ENCODE measurements at places on chromosomes 4 and X.

DNA sequence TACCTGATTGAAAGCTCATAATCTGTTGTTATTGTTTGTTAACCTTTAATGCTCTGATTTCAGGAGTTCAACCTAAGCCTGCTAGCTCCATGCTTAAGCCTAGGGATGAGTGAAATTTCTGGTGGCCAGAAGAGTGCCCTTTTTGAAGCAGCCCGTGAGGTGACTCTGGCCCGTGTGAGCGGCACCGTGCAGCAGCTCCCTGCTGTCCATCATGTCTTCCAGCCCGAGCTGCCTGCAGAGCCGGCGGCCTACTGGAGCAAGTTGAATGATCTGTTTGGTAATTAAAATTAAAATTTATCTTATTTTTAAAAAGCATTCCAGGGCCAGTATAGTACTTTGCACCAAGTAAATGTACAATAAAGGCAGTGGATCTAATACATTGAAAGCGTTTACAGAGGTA lies 37.1 kb upstream of the MSANTD1 start:
- no peak for DNase-seq

GRCh38 chrX:50963842-50964241 lies 53.3 kb downstream of the BMP15 start:
- DNase-seq = no peak

GRCh38 chr4:87865288-87865687 lies 32.5 kb downstream of the MEPE start:
- no peak for DNase-seq

DNA sequence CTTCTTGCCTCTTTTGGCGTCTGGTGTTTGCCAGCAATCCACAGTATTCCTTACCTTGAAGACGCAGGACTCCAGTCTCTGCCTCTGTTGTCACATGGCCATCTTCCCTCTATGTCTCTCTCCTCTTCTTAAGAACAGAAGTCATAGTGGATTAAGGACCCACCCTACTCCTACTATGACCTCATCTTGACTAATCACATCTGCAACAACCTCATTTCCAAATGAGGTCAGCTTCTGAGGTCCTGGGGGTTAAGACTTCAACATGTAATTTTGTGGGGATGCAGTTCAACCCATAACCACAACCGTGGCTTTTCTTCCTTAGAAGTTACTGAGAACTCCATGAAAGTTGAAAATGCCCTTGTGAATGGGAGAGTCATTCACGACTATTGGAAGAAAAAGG lies 23.3 kb downstream of the TLR8 start:
- DNase-seq = no peak

DNA sequence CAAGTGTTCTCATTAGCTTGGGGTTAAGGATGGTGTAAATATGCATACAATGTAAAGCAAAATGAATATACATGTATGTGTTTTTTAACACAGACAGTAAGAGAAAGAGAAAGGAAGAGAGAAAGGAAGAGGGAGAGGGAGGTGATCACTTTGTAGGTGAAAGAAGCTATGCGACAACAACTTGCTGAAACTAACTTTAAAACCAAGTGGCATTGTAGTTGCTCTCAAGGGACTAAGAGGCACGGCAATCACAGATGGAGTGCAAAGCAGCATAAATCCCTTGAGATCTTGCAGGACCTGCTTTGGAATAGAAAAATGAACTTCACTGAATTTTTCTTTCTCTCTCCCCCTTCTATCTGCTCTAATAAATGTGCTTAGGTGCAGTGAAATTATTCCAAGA lies 1665.0 kb upstream of the TENM3 start:
- DNase-seq = no peak

DNA sequence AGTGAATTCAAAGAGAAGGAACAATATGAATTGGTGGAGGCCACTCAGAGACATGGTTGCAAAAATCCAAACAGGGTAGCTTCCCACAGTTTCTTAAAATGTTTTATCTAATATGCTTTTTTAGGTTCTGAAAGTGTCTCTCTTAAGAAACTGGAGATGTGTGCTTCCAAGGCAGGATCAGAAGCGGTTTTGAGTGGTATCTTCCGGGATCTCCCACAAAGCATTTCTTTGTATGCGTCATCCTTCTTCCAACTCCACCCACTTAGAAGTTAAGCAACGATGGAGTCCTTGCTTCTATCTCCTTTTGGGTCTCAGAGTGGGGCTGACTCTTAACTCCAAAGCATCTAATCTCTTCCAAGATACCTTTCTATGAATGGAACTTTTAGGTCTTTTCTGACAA lies 196.7 kb downstream of the MID1 start:
- DNase-seq = no peak

DNA sequence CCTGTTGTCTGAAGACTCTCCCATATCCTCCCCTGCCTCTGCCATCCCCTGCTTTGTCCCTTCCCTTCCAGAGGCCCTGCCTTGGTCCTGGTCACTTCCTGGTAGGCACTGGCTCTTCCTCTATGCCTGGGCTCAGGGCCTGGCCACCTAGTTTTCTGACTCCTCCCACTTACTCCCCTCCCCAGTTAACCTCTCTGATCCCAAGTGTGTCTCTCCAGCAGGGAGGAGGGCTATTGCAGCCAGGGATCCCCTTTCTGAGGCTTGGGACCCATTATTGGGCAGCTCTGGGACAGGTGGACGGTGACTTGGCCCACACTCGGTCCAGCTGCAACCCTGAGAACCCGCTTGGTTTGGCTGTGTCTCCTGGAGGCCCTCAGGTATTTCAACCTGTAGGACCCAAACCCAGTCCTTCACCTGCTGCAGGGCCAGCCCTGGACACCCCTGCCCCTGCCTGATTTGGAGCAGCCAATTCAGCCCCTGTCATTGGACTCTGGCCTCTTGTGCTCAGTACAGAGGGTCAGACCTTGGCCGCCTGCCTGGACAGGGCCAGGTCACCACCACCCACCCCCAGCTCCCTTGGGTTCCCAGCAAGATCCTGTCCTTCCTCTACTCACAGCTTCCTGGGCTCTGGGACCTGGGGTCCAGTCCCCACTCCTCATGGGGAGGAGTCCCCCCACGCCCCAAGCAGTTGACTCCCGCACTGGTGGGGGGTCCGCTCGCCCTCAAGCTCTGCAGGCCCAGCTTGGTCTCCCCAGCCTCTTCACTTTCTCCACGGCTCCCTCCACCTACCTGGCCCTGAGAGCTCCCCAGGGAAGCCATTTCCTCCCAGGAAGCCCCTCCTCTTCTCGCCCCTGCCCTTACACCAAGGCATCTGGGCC lies 1.1 kb upstream of the SH3BP2 start:
- no peak for DNase-seq

DNA sequence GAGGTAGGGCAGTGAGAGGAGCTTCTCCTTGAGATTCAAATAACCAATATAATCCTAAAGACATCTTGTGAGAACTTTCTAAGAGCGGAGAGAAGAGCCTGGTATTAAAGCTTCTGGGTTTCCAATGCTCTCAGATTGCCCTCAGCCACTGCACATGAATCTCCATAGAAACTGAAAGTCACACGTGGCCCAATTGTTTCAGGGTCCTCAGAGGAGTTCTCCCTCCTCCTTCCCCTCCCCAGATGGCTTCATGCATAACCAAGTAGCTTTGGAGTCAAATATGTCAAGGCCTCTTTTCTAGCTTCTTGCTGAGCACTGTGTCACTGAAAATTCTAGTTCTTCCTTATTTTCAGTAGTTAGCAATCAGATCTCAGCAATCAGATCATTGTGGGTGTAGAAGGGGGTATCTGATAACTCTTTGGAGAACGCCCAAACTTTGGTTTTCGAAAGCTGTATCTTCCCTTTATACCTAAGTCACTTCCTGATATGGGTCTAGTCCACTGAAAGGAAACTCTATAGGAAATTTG lies 2.2 kb downstream of the BTK start:
- no peak for DNase-seq

- DNase-seq = no peak
Measured at GRCh38 chrX:21747558-21747957, 10.4 kb downstream of the SMPX start.

DNA sequence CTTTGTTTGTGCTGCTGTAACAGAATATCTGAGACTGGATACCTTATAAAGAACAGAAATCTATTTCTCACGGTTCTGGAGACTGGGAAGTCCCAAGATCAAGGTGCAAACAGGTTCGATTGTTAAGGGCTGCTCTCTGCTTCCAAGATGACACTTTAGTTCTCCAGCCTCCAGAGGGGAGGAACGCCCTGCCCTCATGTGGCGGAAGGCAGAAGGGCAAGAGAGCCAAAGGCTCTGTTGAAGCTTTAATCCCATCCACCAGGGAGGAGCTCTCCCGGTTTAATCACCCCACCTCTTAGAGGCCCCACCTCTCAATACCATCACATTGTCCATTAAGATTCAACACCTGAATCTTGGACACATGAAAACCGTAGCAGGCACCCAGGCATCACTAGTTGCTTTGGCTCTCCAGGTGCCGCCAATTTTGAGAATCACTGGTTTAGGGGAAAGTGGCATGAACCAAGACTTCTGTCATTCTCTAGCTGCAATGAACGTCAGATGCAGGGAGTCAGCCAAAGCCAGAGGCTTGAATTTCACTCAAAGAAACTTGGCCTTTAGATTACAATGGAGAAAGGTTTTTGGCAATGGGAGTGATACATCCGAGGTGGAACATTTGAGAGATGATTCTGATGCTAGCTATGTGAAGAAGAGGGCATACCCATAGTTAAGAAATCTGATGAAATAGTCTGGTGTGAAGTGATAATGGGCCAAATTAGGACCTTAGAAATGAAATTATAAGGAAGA lies 15.7 kb downstream of the FHL1 start:
- DNase-seq = no peak

- DNase-seq = no peak
Measured at GRCh38 chr4:80221161-80221560, 23.9 kb downstream of the PRDM8 start.

DNA sequence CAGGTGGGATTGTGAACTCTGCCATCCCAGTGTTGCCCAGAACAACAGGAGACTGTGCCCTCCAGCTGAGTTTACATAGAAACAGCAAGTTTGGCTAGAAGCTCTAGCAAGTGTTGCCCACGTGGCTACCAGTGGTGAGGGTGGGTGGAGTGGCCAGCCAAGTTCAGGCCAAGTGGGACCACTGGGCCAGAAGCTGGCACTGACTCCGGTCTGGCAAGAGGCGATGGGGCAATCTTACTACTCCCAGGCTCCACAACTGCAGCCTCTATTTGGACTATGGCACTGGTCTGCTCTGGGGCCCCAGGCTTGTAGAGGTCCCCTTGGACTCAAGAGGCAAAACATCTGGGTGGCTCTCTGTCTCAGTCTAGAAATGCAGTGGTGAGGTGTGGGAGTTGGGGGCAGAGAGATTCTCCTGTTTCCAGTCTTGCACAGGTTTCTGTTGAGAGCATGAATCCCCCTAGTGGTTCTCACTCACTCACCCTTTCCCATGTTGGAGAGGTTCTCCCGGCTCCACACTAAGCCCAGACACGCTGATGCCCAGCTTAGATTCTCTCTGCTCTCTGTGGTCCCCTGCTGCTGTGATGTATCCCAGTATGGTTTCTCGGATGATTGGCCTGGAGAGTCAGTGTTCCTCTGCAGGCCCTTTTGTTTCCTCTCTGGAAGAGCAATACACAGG lies 615.3 kb downstream of the PDHA2 start:
- DNase-seq = no peak

GRCh38 chr4:170091069-170091696 lies 1.4 kb upstream of the AADAT start:
- no peak for DNase-seq

GRCh38 chrX:3815896-3816664 lies 102.6 kb upstream of the PRKX start:
- DNase-seq = no peak

DNA sequence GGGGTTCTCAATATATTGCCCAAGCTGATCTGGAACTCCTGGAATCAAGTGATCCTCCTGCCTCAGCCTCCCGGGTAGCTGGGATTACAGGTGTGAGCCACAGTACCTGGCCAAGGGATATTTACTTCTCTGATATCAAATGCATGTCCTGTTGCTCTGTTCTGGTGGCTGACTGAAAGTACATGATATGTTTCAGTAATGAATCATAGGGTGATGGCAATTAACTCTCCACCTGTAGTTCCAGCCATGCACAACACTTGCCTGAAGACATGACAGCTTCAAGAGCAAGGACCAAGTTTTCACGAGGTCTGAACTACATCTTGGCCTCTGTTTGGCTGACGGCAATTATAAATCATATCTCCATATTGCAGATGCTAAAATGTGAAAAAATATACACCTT lies 9.1 kb downstream of the ZCCHC4 start:
- DNase-seq = no peak

DNA sequence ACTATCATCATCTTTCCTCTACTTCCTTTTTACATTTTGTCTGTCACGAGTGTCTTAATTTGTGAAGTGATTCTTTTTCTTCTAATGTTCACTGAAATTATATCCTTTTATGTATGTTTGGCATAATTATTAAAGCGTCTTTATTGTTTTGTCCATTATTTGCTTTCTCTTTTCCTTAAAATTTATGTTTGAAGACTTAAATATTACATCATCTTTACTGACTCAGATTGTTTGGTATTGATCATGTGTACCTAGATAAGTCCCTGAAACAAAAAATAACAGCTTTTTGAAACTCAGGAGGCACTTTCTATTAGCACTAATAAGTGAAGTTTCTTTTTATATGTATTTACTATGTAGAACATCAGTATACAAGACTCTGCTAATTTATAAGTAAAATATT lies 120.1 kb downstream of the RAP1GDS1 start:
- no peak for DNase-seq

DNA sequence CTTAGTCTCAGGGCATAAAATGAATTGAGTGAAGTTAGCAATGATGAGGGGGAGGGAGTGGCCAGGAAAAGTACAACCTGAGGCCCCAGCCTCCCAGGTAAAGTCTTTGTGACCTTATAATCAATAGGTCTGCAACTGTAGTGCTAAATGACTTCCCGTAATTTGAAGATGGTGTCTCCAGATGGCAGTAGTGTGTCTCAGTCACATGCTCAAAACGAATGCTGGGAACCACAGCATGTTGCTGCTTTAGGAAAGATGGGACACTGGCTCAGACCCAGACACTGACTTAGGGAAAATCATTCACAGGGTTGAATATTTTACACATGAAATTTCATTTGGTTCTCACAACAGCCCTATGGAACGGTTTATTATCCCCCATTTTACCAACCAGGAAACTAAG lies 10.3 kb downstream of the SRPX2 start:
- no peak for DNase-seq

DNA sequence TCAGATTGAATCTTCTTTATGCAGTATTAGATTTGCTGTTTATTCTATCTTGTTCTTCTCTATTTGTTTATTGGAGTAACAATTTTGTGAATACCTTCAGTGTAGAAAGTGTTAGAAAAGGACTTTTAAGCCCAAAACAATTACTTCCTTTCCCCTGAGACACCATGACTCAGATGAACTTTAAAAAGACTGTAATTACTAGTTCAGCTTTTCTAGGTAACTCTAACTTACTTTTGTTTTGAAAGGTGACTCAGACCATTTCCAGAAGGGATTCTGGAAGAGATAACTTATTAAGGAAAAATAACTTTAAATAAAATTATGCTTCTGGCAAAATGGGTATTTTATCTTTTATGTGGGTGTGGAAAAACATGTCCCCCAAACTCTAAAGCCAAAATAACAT lies 561.5 kb upstream of the PCDH10 start:
- no peak for DNase-seq

DNA sequence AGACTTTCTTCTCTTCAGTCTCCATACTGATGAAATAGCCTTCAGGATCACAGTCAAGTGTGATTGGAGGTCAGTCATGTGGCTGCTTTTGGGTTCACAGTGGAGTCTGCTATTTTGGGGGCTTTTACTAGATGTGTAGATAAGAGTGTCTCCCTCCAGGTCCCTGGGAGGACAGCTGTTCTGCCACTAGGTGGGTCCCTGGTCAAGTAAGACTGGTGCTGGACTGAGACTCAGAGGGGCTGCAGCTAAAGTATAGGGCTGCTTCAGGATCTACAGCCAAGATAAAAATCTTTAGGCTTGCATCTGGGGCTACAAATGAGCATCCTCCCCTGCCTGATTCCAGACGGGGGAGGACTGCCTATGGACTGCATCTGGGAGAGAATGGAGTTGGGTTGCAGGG lies 200.7 kb upstream of the ANKRD50 start:
- DNase-seq = no peak
